Activated CD4-positive, alpha-beta T cell treated with anti-CD3 and anti-CD28 coated beads, Interleukin-2, amount 50 U/mL, for 16 hours (primary cell): ENCODE measurements at places on chromosomes 2 and 18.

DNA sequence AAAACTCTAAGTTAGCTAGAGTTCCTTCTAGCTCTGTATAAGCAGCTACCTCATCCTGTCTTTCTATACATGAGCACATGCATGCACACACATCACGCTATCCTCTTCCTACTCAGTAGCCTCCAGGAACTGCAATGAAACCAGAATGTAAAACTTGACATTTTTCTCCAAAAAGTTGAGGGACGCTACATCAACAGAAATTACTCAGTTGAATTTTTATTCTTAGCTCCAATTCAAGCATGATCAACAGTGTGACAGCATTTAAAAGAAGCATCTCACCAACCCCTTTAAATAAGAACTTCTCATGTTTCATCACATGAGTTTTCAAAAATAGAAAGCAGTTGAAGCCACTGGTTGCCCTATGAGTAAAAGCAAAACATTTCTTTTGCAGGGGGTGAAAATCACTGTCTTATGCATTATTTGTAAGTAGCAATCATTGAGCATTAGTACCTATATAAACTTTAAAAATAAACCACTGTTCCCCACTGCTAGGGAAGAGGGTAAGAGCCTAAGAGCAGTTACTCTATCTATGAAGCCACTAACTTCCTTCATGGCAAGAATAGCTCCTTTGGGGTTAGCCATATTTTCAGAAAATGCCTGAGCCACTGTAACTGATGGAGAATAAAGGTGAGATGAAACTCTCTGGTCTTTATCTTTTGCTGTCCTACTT is 77.9 kb upstream of the ARL5A start:
- peak; percentile 25 for DNase-seq

DNA sequence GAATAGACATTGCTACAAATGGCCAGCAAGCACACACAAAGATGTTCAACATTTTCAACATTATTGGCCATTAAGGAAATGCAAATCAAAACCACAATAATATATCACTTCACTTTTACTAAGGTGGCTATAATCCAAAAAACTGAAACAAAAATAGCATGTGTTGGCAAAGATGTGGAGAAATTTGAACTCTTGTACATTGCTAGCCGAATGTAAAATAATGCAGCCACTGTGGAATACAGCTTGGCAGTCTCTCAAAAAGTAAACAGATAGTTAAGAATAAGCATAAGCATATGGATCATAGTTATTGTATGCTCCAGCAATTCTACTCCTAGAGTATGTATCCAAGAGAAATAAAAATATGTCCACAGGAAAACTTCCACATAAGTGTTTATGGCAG is 192.5 kb downstream of the EN1 start:
- no peak for DNase-seq

- DNase-seq: peak; percentile 56
Observed at GRCh38 chr2:64766841-64767669, 113.3 kb upstream of the SERTAD2 start.

GRCh38 chr2:192579965-192580700 is 385.4 kb upstream of the TMEFF2 start:
- DNase-seq: no peak

DNA sequence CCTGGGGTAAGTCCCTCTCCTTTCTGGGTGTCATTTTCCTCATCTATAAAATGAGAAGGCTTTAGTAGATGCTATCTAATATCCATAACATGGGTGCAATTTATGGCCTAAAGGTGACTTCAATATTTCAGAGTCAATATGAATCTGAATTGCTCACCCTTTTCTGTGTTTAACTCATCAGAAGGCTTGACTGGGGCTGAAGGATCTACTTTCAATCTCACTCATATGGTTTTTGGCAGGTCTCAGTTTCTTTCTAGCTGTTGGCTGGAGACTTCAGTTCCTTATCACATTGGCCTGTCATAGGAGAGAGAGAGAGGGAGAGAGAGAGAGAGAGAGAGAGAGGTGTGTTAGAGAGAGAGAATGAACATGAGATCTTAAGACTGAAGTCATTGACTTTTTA is 343.7 kb upstream of the MEX3C start:
- DNase-seq: peak; percentile 37

DNA sequence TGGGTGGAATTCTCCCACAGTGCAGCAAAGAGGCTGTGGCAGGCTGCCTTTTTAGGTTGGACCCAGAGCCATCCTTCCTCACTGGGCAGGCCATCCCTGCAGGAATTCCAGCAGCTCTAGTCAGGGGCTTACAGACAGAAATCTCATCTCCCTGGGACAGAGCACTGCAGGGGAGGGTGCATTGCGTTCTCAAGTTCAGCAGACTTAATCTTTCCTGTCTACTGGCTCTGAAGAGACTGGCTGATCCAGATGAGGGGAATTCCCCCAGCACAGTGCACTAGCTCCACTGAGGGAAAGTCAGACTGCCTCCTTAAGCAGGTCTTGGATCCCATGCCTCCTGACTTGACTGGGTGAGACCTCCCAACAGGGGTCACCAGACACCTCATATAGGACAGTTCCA is 899.7 kb upstream of the VRK2 start:
- no peak for DNase-seq

DNA sequence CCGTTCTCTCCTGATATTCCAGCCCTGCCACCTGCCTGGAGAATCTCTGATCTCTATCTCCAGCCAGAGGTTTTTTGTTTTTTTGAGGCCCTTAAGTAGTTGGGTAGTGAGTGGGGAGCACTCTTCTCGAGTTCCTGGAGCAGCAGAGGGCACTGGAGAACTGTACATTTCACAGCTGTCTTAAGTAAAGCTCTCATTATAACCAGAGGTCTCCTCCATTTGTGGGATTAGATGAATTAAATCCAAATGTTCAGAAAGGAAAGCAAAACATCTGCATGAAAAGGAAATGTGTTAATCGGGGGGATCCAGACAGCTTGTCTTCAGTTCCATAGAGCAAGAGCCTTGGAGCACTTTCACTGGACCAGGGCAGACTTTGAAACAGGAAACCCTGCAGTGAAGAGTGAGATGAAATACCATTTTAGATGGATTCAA is 32.8 kb downstream of the AOX1 start:
- no peak for DNase-seq

DNA sequence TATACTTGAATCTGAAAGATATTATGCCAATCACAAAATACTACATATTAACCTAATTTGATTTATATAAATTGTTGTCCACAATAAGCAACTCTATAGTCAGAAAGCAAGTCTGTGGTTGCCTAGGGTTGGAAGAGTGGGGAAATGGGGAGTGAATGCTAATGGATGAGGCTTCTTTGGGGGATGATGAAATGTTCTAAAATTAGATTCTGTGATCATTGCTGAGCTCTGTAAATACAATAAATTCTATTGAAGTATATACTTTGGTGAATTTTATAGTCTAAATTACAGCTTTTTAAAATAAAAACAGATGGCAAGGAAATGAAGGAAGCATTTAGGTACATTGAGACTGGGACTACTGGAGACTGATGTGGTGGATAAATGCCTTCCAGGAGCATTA is 275.5 kb downstream of the MBD2 start:
- DNase-seq: no peak

GRCh38 chr2:114346658-114347057 is 95.8 kb upstream of the DPP10 start:
- DNase-seq: no peak

GRCh38 chr2:68925295-68925896 is 27.3 kb downstream of the GKN2 start:
- DNase-seq: peak; percentile 67

GRCh38 chr18:56702946-56703345 is 51.8 kb downstream of the WDR7 start:
- peak; percentile 28 for DNase-seq

GRCh38 chr2:3076848-3077642 is 300.6 kb downstream of the EIPR1 start:
- DNase-seq: no peak

- DNase-seq: no peak
Observed at GRCh38 chr2:178114462-178114861, 2.2 kb downstream of the RBM45 start.

DNA sequence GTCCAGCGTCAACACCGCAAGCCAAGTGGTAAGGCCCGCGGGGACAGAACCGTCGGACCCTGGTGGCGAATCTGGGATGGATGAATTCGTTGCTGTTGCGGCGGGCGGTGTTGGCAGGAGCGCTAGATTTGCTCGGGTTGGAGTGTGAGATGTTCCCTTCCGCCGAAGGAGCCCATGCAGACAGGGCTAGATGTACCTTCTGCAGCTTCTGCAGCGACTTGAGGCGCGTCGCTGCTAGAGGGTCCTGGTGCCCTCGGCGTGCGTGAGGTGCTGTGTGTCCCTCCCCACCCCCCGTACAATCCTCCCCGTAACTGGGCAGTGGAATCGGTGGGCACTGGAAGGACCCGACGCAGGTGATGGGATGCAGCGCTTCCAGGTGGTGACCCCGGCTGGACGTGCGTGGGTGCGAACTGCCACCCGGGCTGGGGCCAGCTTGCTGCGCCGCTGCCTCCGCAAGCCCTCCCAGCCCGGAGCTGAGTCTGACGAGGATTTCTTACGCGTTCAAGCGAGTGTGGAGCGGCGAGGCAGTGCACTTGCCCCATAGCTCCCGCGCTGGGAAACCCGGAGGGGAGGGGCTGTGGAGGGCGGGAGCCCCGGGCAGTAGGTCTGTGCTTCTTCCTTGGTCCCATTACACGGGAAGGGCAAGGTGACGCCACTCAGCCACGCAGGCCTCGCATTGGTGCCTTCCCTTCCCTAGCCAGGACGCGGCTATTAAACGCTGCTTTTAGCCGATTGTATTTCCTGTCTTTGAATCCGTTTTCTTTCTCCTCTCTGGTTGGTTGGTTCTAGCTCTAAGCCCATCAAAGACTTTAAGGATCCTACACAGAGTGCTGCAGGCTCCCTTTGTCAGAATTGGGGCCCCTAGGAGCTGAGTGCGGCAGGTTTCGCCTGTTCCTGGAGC is 34.2 kb downstream of the CHRNA1 start:
- peak; percentile 47 for DNase-seq

- DNase-seq: no peak
Observed at GRCh38 chr2:195722075-195722474, 65.0 kb downstream of the SLC39A10 start.

DNA sequence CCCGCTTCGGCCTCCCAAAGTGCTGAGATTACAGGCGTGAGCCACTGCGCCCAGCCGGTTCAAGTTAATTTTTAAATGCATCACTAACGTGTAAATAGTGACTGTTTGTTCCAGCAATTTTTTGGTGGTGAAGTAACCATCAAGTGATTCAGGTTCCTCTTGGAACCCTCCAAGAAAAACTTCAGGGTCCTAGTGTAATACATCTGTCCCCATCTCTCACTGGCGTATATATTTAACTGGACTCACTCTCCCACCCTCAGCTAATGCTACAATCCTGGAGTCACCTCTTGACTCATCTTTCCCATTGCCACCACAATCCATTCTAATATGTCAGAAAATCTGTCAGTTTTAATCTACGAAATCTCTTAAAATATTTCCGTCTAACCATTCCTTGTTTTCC is 10.3 kb downstream of the SULT1C4 start:
- DNase-seq: no peak

DNA sequence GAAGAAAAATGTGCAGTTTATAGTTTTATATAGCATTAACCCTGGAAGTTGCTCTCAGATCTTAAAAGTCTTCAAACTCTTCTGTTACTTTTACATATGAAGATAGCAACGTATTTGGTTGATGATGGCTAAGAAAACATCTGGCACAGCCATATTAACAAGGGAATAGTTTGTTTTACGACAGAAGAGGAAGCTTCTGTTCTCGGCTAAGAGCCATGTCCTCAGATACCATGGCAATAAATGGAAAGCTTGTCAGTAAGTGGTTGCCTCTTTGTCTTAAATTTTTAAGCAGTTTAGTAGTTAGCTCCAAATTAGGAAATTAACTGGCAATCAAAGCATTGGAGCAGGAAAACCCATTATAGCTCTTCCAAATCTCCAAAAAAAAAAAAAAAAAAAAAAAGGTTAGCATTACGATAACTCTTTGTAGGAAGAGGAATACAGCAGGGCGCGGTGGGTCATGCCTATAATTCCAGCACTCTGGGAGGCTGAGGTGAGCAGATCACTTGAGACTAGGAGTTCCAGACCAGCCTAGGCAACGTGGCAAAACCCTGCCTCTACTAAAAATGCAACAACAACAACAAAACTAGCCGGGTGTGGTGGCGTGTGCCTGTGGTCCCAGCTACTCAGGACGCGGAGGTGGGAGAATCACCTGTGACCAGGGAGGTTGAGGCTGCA is 4.5 kb upstream of the STON1 start:
- no peak for DNase-seq

GRCh38 chr2:54597153-54597848 is 126.2 kb upstream of the EML6 start:
- no peak for DNase-seq

GRCh38 chr2:136209561-136210454 is 91.9 kb upstream of the CXCR4 start:
- DNase-seq: no peak

GRCh38 chr2:13212115-13212514 is 495.4 kb downstream of the TRIB2 start:
- no peak for DNase-seq

- DNase-seq: no peak
Observed at GRCh38 chr2:71782323-71782722, 329.0 kb downstream of the DYSF start.

DNA sequence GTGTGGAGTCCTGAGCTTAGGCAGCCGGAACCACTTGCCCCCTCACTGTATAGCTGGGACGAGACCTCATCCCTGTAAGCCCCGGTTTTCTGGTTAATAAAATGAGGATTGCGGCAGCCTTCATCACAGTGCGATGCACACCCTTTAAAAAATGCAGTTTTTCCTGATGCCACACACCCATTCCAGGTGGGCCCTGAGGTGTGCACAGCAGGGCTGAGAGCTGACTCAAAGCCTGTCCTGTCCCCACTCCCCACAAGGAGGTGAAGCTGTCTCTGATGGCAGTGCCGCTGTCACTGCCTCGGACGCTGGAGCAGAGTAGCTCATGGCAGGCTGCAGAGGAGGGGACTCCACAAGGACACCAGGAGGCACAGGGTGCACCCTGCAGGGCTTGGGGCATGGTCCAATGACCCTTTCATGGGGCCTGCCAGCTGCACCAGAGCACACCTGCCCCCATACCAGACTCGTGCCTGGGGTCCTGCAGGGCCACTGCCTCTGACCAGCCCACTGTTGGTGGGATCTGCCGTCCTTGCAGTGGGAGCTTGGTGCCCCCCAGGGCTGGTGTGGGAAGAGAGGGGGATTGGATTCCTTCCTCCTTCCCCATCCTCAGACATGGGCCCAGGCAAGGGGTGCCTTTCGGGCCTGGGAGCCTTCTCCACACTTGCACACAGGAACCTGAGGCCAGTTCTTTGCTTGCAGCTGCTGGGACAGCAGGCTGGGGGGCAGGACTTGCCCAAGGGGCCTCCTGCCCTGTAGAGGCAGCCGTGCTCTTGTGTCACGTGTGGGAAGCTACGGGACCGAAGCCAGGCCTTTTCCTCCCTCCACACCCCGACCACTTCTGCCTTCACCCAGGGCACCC is 22.8 kb downstream of the GPC1 start:
- no peak for DNase-seq

DNA sequence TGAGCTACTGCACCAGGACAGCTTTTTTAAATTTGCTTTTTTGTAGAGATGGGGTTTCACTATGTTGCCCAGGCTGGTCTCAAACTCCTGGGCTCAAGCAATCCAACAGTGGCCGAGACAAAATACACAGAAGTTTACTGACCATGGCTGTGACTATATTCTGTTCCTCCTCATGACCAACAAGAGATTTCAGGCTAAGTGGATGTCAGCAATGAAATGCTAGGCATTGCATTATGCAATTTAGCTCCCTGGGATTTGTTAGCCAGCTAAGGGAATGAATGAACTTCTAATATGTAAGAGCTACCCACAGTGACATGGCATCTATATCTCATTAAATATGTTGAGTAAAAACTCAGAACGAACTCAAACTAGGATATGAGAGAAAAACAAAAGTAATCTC is 81.9 kb upstream of the MBOAT2 start:
- no peak for DNase-seq
